ENCODE measurements at places on chromosomes 1 and 21.
A peak's percentile ranks its signal among the peaks of the same experiment; 100 is the strongest.

- DNase-seq, result no peak
Observed at GRCh38 chr1:193077991-193078390, 18.6 kb downstream of the RO60 start.

DNA sequence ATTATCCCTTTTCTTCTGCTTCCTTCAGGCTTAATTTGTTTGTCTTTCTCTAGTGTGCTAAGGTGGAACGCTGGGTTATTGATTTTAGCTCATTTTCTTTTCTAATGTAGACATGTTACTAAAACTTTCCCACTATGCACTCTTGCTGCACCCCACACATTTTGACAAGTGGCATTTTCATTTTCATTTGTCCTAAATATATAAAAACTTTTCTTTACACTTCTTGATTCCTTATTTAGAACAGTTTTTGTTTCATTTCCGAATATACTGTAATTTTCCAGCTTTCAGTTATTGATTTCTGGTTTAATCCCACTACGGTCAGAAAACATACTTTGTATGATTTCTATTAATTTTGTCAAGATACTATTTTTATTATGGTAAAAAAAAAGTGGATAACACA is 25.3 kb downstream of the SH3BP5L start:
- no peak for DNase-seq

DNA sequence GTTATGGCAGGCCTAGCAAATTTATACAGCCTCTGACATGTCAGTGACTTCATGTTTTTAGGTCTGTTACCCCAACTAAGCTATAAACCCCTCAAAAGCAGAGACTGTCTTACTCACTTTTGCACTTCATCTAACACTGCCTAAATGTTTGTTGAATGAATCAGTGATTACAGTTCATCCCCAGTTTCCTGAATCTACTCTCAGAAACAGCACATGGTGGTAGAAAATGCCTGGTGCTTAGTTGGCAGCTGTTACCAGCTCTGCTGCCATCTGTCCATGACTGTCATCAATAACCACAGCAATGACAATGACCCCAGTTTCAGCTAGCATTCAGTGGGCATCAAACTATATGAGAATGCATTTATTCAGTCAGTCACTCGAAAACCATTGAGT is 110.5 kb upstream of the SERBP1 start:
- no peak for DNase-seq

- DNase-seq, result no peak
Observed at GRCh38 chr1:97947695-97948094, 26.9 kb upstream of the DPYD start.

GRCh38 chr1:199447906-199448305 is 579.6 kb upstream of the NR5A2 start:
- DNase-seq, result no peak

GRCh38 chr1:84255582-84255981 is 45.9 kb upstream of the SAMD13 start:
- no peak for DNase-seq

GRCh38 chr1:166119471-166119965 is 47.3 kb downstream of the FAM78B start:
- no peak for DNase-seq

GRCh38 chr1:8011923-8012858 is 13.9 kb downstream of the ERRFI1 start:
- DNase-seq, result no peak

- DNase-seq, result no peak
Observed at GRCh38 chr1:56385314-56385713, 194.0 kb downstream of the PLPP3 start.

DNA sequence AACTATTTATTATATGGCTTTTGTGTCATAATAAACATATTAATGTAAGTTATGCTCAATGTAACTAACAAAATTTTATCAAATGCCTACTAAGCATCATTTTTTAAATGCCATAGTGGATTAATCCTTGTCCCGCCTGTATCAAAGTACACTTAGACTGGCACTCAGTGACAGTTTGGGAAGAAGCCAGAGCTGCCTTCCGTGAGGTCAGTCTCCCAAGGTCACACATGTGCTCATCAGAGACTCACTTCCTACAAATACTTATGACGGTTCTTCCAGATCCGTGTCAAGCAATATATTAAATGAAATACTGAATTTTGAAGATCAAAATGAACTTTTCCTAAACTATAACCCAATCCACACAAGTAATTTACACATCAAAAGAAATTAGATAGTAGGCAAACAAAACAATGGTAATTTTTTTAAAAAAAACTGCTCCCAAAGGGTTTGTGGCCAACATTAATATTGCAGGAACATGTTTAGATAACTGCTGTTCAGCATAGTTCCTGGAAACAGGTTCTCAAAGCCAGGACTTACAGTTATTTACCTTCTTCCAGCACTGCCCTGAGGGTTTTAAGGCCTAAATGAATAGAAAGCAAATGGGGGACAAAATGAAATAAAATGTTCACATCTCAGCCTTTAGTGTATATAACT is 27.2 kb downstream of the WLS start:
- DNase-seq, result no peak

DNA sequence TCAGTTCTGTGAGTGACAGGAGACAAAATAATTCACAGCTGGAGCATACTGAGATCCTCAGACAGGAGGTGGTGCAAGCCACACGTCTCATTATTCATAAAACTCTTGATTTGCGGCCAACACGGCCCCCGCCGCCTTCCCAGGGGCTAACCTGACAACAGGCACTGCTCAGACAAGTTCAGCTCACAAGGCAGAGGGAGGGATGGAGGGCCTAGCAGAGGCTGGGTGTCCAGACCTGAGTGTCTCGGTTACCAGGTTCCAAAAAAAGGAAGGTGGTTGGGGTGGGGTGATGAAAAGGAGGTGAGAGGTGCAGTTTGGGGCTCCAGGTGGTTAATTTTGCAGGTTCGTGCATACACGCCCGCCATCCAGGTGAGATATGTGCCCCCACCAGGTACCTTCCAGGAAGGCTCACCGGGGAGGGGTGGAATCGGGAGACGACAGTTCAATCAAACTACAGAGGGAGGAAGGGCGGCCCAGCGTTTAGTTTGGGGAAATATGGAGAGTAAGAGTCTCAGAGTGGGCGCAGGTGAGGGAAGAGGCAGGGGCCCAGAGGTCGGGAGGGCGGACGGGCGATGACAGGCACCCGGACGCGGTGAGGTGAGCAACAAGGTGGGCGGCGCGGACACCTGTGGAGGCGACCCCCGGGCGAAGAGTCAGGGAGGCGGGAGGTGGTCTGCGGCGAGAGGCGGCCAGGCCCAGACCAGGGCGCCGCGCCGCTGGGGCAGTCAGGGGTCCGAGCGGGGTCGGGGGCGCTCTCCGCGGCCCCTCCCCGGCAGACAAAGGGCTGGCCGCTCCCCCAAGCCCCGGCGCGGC is 629 bp downstream of the CTNNBIP1 start:
- no peak for DNase-seq

DNA sequence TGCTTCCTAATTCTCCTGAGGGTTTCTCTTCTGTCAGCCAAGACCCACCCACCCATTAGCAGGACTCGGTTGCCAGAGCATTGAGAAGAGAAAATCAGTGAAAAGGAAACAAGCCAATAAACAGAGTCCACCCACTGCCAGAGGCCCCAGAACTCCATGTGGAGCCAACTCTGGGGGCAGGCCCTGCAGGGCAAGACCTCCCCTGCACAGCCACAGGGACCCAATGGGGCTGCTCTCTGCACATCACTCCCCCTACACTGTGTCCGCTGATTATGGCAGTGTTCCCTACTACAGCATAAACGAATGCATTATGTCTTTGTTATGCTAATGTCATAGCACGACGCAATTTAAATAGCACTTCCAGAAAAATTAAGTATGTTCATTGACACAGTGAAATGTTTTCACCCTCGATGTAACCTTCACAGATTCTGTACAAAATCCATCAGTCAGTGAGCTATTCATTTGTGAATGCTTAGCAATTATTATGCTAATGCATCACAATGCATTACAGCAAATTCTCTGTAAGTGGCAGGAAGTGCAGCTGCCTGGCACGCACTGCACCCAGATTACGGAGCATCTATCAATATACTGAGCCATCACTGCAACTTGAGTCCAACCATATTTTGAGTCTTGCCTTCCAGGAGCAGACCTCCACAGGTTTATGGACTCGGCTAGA is 56.4 kb downstream of the GRIK3 start:
- DNase-seq, result no peak

GRCh38 chr1:2786329-2787162 is 14.9 kb downstream of the TTC34 start:
- DNase-seq, result no peak

GRCh38 chr1:72620453-72620852 is 338.1 kb upstream of the NEGR1 start:
- no peak for DNase-seq

- DNase-seq, result no peak
Observed at GRCh38 chr1:112868191-112868590, 87.8 kb downstream of the SLC16A1 start.

- DNase-seq, result no peak
Observed at GRCh38 chr1:59761443-59761842, 53.3 kb upstream of the HOOK1 start.

- DNase-seq, result no peak
Observed at GRCh38 chr1:15113146-15113545, 40.4 kb upstream of the TMEM51 start.

DNA sequence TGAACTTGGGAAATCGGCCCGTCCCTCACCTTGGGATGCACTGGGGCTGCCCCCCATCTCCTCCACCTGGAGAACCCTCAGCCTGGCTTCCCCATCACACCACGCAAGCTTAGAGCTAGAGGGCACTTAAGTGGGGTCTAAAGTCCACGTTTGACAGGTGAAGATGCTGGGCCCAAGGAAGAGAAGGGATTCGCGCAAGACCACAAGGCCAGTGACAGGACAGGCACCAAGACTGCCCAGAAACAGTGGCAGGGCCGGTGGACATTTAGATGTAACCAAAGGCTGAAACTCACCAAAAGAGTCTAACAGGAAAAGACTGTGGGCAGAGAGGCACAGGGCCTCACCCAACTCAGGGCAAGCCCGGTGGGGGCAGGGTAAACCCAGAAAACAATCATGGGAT is 130.8 kb upstream of the EDN2 start:
- DNase-seq, result no peak

DNA sequence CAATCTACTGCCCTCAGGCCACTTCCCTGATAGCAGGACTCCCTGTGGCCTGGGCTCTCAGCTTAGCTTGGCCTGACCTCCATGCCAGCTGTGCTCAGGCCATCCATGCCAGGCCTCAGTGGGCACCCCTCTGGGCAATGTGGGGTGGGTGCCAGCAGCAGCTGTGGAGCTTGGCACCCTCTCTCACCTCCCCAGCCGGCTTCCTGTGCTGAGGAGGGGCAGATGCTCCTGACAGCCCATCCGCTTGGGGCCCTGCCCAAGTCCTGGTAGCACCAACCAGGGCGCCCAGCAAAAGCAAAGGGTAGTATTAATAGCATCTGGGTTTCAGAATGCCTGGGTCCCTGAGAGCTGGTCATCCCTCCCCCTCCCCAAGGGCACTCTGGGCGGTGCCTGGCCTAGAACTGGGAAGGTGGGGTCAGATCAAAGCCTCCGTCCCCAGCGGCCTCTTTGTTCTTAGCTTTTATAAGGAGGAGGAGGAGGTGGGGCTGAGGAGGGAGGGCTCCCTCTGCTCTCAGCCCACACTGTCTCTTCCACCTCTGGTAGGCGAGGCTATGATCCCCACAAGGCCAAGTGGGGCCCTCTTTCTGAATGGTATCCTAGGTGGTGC is 6.1 kb downstream of the EFNA4 start:
- DNase-seq, result no peak

DNA sequence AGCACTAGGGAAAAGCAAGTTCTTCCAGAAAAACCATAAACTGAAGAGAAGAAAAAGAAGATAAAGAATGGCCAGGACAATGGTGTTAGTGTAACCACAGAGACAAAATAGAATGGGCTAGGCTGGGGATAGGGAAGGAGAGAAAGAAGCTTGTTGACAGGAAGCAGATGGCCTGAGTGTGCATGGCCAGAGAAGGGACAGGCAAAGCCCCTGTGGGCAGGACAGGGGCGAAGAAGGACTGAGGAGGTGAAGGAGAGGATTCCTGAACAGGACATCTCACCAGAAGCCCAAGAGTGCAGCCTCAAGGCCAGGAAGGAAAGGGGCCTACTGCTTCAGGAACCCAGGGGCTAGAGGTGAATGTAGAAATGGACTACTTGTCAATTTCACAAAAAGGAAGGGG is 29.3 kb downstream of the IQGAP3 start:
- no peak for DNase-seq

GRCh38 chr1:54428837-54429518 is 22.8 kb upstream of the SSBP3 start:
- DNase-seq, result no peak

DNA sequence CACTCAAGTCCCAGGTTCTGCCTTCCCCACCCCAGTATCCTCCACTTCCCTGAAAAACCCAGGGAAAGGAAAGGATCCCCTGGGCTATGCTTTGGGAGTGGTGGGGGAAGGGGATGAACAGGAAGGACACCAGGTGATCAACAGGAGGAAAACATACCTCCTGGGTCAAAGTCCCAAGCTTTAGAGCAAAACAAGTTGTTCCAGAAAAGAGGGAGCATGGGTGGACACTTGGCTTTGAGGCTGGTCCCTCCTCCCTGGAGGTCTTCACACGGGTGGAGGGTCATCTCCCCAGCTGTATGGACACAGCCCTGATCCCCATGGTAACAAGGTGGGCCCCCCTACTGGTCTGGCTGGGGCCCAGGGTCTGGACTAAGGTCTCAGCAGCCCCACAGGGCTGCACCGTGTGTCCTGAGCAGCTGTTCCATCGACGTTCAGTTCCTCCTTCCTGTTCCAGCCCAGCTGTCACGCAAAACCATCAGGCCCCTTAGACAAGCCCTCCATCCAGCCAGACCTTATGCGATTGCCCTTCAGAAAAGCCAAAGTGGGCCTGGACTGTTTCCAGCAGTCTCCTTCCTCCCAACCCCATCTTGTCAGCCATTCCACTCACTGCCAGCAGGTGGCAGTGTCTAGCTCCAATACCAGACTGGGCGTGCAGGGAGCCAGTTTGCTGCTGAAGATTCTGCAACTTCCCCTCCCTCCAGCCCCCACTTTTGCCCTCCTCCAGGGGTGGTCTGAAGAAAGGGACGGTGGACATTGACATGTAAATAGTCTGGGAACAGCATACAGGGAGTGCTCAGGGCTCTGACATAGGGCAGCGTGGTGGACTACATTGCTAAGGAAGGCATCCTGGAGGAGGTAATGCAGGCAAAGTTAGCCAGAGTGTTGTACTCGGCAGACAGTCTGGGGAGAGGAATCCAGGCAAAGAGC is 2.9 kb upstream of the PDZK1IP1 start:
- DNase-seq, result peak; percentile 81

DNA sequence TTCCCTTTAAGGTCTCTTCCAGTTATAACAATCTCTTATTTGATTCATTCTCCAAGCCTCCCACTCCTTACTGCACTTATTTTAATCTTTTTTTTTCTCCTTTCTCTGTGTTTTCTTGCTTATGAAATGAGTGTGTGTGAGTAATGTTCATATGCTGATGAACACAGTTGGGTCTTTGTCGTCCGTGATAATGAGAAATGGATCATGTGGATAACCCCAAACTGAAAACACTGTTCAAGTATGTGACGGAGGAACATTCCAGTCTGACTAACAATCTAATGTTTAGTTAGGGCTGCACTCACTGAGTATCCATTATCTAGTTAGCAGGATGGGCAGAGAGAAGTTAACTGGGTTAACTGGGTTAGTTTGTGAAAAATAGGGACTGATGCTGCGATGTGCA is 253.1 kb upstream of the DUSP10 start:
- DNase-seq, result peak; percentile 73

Measured in Ammon's horn (tissue), 1 donor.